ENCODE measurements at places on chromosomes 16 and 17.

DNA sequence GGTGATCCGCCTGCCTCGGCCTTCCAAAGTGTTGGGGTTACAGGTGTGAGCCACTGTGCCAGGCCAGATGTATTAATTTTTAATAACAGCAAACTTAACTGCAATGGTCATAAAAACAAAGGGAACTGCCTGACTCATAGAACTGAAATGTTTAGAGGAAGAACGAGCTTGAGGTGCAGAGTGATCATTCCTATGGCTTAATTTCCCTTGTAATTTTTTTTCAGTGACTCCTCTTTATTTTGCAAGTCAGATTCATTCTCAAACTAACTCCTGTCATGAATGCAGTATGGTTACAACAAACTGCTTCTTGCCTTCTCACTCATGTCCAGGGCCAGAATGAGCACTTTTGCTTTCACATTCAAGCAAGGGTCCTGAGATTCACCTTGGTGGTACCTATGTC lies 231.3 kb downstream of the HAPSTR1 start:
- no peak for DNase-seq

GRCh38 chr17:72421128-72422092 lies 300.6 kb downstream of the SOX9 start:
- DNase-seq: peak; percentile 99

GRCh38 chr17:76670020-76670717 lies 26.6 kb upstream of the ST6GALNAC1 start:
- DNase-seq: no peak

DNA sequence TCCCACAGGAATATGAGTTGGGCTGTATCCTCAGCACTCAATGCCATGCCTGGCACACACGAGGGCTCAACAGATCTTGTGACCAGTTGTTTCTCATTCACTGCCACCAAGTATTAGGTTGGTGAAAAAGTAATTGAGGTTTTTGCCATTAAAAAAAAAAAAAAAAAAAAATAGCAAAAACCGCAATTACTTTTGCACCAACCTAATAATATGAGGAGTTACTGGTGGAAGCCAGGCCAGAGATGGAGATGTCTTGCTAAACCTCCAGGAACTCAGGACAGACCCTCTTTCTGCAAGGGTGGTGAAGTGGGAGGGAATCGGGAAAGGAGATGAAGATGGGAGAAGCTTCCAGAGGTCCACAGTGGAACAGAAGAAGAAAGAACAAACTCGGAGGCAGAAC lies 124.6 kb downstream of the DYNLRB2 start:
- DNase-seq: no peak

- peak; percentile 83 for DNase-seq
Measured at GRCh38 chr16:4489030-4489429, 12.8 kb downstream of the HMOX2 start.

DNA sequence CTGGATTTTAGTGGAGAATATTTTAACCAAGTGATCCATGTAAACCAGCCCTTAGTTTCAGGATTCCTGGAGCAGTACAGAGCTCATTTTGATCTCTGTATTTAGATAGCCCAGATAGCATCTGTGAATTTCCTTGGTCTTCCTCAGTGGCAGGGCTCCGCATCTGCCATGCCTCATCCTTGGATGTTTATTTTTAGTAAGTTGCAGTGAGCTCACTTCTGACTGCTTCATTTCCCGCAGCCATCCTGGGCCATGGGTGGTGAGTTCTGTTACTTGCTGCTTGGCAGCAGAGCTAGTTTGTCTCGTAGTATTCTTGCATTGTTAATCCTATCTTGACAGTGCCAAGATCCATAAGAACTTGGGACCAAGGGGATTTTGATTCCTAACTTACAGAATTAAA lies 33.7 kb downstream of the IST1 start:
- DNase-seq: peak; percentile 80

DNA sequence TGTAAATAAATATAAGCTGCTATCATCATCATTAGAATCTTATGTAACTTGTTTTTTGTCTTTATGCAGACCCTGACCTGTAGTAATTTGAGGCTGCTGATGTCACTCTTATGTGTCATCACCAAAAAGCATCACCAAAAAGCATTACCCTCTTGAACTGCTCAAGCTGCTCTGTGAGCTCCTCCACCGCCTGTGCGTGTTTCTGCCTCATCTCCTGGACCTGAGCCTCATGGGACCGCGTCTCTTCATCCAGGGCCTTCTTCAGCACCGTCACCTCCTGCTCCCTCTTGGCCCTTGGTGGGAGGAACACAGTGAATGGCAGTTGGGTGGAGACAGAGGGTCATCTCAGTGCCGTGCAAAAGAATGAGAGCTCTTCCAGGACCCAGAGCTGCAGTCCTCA lies 82.4 kb downstream of the NDE1 start:
- DNase-seq: peak; percentile 13

- no peak for DNase-seq
Measured at GRCh38 chr17:28960256-28961061, 9.1 kb upstream of the PHF12 start.

DNA sequence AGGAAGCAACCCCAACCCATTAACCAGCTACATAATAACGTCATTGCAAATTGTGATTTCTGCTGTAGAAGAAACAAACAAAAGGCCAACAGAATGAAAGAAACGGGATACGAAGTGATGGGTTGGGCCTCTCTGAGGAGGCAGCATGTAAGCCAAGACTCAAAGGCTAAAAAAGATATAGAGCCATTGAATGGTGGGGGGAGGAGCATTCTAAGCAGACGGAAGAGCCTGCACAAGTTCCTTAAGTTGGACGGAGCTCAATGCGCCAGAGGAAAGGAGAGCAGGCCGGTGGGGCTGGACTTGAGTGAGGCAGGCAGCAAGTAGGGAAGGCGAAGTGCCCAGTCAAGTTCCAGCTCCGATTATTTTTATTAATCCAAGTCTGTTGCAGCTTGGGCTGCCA lies 160.3 kb downstream of the SHISA9 start:
- DNase-seq: no peak

DNA sequence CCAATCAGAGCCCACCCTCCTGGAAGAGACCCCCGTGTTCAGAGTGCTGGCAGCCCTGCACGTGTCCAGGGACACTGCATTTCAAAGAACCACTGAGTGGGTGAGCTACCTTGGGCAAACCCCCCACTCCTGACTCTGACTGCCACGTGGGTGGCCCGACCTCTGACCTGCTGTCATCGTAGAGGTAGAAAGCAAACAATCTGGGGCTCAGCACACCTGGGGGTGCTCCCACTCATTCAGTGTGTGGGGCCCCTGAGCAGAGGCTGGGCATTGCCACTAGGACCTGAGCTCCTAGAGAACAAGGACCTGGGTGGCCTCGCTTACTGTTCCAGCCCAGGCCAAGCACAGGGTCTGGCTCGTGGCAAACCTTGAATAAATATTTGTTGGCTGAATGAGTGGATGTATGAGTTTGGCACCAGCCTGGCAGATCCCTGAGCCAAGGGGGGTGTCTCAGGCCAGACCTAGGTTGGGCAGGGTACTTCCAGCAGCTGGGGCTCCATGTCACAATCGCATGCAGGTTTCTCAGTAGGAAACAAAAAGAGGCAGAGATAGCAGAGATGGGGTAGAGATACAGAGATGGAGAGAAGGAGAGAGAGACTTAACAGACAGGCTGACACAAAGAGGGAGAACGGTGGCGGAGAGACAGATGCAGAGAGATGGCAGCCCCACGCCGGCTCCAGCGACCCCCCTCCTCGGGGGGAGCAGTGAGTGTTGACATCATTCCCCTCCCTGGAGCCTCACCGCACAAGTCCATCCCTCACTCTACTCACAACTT lies 5.4 kb upstream of the DRC7 start:
- DNase-seq: no peak

- no peak for DNase-seq
Measured at GRCh38 chr17:65401561-65401960, 159.9 kb downstream of the AXIN2 start.

- no peak for DNase-seq
Measured at GRCh38 chr17:35708149-35708548, 23.3 kb upstream of the RASL10B start.

GRCh38 chr17:32486111-32486700 lies 587 bp upstream of the CDK5R1 start:
- DNase-seq: peak; percentile 59
